ENCODE measurements at places on chromosomes 2 and 18. TPM values are rescaled to one million over a fixed set of nuclear protein-coding genes. Genes with fewer than 3 reads are reported as not detected.
A peak's percentile ranks its signal among the peaks of the same experiment; 100 is the strongest.

Gene TFPI
- total RNA-seq: 0.10 TPM

Gene EFEMP1
- not detected for total RNA-seq

Gene FOXI3
- total RNA-seq: not detected

Gene PLEK
- 333 TPM for total RNA-seq

DNA sequence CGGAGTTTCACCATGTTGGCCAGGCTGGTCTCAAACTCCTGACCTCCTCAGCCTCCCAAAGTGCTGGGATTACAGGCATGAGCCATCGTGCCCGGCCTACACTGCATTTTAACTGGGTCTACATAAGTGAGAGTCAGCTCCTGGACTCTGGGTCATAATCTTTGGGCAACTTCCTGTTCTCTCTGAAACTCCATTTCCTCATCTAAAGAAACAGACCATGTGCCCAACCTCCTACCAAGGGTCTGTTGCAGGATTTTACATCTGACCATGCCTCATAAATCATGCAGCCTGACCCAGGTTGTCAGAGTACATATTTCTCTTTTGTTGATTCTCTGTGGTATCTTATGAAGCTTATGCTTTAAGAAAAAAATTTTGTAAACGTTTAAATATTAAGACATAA, 280.4 kb downstream of the ALPK2 start:
- no peak for DNase-seq
- no peak overlapping the region for H3K27ac ChIP-seq
- H3K4me3 ChIP-seq: no peak overlapping the region
- no peaks in the 10 kb centered on the region for H3K36me3 ChIP-seq

DNA sequence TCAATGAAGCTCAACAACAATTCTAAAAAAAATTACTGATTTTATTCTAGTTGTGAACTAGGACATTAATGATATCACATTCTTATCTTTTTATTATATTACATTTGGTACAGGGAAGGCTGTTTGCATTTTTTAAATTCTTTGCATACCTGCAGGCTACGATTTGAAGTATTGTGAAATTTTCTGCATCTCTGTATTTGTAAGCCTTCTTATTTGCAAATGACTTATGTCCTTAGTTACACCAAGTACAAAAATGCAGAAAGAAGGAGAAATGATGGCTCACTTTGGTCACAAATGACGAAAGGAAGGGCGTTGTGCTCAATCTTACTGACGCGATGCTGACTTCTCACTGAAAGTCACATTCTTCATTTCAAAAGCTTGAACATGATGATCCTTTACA, 227.5 kb upstream of the SOX11 start:
- H3K36me3 ChIP-seq: no peaks in the 10 kb centered on the region
- no peaks in the 10 kb centered on the region for H3K27me3 ChIP-seq
- H3K27ac ChIP-seq: no peak overlapping the region
- no peak for DNase-seq

- no peak overlapping the region for H3K27ac ChIP-seq
- no peaks in the 10 kb centered on the region for H3K4me1 ChIP-seq
- peaks cover 24% of the 10 kb centered on the region for H3K36me3 ChIP-seq
- H3K27me3 ChIP-seq: no peaks in the 10 kb centered on the region
- DNase-seq: no peak
- H3K4me3 ChIP-seq: no peak overlapping the region
Measured at GRCh38 chr2:222941510-222942032, 80.7 kb downstream of the ACSL3 start.

DNA sequence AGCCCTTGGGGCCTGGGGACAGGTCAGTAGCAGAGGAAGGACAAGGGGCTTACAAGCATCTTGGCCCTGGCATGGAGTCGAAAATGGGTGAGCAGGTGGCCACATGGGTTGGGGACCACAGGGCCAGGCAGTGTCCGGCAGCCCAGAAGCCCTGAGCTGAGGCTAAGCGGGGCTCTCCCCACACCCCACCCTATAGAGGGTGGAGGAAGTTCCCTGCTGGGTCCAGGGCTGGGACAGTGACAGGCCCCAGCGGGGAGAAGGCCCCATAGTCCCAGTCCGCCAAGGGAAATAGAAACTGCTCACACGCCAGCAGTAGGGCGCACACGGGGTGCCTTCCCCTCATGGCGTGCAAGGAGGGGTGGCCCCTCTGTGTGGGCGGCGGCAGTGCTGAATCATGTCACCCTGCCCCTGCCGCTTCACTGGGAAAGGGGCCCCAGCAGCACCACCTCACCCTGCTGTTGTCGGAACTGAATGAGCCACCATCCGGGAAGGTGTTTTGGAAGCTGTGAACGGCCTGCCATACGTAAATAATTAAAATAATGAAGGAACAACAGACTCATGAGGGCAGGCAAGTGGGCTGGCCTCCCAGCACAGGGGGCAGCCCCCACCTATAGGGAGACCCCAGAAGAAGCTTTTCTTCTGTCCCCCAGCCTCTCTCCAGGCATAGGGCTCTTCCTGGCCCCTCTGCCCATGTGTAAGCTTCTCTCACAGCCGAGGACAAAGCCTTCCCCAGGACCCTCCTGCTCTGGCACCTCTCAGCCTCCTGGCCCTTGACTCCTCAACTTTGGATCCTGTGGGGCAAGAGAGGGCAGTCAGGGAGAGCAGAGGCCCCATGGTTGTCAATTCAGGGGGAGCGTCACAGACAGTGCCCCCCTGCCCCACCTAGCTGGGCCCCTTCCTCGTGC, 12.7 kb upstream of the DUSP2 start:
- no peak for DNase-seq
- H3K27me3 ChIP-seq: no peaks in the 10 kb centered on the region
- H3K4me3 ChIP-seq: no peak overlapping the region

DNA sequence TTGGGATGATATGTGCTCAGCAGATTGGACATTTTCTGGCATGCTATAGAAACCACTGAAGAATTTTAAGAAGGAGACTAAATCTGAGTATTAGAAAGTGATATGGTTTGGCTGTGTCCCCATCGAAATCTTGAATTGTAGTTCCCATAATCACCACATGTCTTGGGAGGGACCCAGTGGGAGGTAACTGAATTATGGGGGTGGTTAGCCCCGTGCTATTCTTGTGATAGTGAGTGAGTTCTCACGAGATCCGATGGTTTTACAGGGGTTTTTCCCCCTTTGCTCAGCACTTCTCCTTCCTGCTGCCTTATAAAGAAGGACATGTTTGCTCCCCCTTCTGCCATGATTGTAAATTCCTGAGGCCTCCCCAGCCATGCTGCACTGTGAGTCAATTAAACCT, 535.9 kb upstream of the VRK2 start:
- no peak for DNase-seq
- no peaks in the 10 kb centered on the region for H3K36me3 ChIP-seq
- H3K4me1 ChIP-seq: no peaks in the 10 kb centered on the region
- no peak overlapping the region for H3K4me3 ChIP-seq
- no peak overlapping the region for H3K27ac ChIP-seq
- no peaks in the 10 kb centered on the region for H3K27me3 ChIP-seq

- H3K36me3 ChIP-seq: no peaks in the 10 kb centered on the region
- H3K27me3 ChIP-seq: no peaks in the 10 kb centered on the region
- H3K27ac ChIP-seq: no peak overlapping the region
- no peak for DNase-seq
Measured at GRCh38 chr2:195820373-195820772, 163.3 kb downstream of the SLC39A10 start.

- H3K4me3 ChIP-seq: no peak overlapping the region
- no peaks in the 10 kb centered on the region for H3K36me3 ChIP-seq
- H3K4me1 ChIP-seq: no peaks in the 10 kb centered on the region
- no peak for DNase-seq
Measured at GRCh38 chr2:177667626-177668025, 275.1 kb downstream of the AGPS start.

GRCh38 chr2:233072838-233073237, 12.7 kb downstream of the INPP5D start:
- no peak for DNase-seq
- H3K36me3 ChIP-seq: peaks cover 34% of the 10 kb centered on the region
- peak overlapping the region; percentile 10 for H3K27ac ChIP-seq
- no peaks in the 10 kb centered on the region for H3K27me3 ChIP-seq

- H3K4me1 ChIP-seq: no peaks in the 10 kb centered on the region
- H3K27ac ChIP-seq: no peak overlapping the region
- DNase-seq: no peak
- H3K36me3 ChIP-seq: no peaks in the 10 kb centered on the region
- H3K4me3 ChIP-seq: no peak overlapping the region
- H3K27me3 ChIP-seq: no peaks in the 10 kb centered on the region
Measured at GRCh38 chr18:72672364-72673184, 128.4 kb upstream of the CBLN2 start.

GRCh38 chr18:52869942-52870907, 530.2 kb downstream of the DCC start:
- H3K4me1 ChIP-seq: no peaks in the 10 kb centered on the region
- H3K27ac ChIP-seq: no peak overlapping the region
- H3K27me3 ChIP-seq: no peaks in the 10 kb centered on the region
- no peaks in the 10 kb centered on the region for H3K36me3 ChIP-seq
- no peak overlapping the region for H3K4me3 ChIP-seq
